ENCODE measurements at places on chromosomes 1 and 21.
A peak's percentile ranks its signal among the peaks of the same experiment; 100 is the strongest.

DNA sequence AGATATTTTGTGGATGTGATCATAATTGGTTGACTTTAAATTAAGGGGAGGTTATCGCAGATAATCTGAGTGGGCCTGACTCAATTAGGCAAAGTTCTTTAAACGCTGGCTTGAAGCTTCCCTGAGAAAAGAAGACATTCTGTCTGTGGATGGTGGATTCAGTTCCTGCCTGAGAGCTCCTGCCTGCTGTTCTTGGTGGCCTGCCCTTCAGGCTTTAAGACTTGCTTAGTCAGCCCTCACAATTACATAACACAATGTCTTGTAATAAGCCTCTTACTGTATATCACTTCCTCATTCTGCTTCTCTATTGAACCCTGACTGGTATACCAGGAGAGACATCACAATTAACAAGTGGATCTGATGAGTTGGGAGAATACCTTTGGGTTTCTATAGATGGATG is 50.2 kb downstream of the KCNJ6 start:
- no peak for DNase-seq

- no peak for DNase-seq
These were observed 85.0 kb upstream of the KCNJ15 start for GRCh38 chr21:38171723-38172344.

GRCh38 chr1:171152549-171152948 is 32.6 kb upstream of the FMO2 start:
- DNase-seq: no peak

DNA sequence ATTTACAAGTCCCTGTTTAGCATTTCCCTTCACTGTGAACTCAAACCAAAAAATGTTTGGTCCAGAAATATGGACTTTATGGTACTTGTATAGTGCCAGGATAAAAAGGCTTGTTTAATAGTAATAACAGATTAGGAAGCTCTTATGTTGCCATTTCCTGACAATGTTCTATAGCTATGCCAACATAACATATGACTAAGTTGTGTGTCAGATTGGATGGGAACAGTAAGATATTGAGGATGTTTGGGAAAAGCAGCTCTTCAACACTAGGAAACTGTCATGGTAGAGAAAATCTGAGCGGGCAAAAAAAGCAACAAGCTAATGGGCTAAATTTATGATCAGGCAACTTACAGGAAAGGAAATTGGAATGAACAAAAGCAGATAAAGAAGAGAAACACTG is 287.1 kb upstream of the ADGRL4 start:
- DNase-seq: no peak

DNA sequence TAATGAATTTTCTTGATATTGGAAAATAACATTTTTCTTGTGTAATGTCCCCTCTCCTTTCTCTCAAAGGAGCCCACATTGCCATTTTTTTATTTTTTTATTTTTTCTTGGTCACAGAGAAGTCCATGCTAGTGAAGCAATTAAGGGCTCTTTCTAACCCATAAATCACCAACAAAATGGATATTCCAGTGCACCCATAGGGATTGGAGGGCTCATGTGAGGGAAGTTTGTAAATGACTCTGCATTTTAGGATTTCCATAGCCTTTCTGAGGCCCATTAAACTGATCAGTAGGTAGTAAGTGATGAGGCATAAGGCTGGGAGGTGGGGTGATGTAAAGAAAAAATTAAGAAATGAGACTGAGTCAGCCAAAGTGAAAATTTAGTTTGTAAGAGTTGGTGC is 55.9 kb upstream of the JAK1 start:
- no peak for DNase-seq

DNA sequence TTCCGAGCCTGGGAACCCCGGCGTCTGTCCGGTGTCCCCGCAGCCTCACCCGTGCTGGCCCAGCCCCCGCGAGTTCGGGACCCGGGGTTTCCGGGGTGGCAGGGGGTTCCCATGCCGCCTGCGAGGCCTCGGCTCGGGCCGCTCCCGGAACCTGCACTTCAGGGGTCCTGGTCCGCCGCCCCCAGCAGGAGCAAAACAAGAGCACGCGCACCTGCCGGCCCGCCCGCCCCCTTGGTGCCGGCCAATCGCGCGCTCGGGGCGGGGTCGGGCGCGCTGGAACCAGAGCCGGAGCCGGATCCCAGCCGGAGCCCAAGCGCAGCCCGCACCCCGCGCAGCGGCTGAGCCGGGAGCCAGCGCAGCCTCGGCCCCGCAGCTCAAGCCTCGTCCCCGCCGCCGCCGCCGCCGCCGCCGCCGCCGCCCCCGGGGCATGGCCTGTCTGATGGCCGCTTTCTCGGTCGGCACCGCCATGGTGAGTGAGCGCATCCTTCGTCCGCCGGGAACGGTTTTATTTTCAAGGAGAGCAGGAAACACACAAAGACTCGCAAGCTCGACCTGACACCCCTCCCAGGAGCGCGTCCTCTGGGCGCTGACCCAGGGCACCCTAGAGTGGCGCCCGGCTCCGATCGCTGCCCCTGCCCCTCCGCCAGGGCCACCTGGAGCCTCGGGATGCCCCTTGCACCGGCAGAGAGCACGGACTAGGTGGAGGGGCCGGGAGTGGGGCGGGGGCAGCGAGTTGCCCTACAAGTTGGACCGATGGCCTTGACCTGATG is at the start of gene ABCG1:
TSS of gene ABCG1 (plus strand) at position 305 of the 770 bp plus-strand sequence. CDS start at position 428, 123 bp downstream.
- DNase-seq: no peak

DNA sequence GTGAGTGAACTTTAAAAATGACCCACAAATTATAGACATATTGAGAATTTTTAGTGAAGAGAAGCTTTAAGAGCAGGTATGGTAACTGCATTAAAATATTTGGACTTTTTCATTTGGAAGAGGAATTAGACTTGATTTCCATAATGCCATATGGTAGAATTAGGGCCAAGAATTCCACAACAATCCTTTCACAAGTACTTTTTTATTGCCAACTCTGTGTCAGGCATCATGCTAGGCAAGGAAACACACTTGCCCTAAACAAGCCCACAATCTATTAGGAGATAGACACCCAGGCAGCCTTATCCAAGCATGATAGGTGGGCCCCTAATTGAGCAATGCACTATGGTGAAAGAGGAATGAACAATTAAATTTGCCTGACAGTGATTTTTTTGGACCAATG is 353.0 kb downstream of the TGFB2 start:
- DNase-seq: no peak

DNA sequence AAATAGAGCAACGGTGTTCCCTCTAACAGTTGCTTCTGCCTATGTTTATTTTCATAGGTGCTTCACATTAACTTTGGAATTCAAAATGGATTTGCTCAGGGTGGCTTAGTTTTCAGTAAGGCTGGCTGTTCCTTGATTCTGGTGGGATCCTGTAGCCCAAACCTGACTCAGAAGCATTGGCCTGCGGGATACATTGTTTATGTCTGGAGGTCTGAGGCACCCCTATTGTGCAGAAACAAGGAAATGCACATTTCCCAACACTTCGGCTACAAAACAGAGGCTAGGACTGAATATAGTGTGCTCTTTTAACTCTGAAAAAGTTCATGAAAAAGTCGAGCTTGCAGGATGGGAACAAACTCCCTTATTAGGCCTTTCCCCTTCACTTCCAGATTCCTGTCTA is 133.8 kb upstream of the F3 start:
- no peak for DNase-seq

GRCh38 chr1:69146303-69146702 is 421.4 kb upstream of the LRRC7 start:
- DNase-seq: no peak

DNA sequence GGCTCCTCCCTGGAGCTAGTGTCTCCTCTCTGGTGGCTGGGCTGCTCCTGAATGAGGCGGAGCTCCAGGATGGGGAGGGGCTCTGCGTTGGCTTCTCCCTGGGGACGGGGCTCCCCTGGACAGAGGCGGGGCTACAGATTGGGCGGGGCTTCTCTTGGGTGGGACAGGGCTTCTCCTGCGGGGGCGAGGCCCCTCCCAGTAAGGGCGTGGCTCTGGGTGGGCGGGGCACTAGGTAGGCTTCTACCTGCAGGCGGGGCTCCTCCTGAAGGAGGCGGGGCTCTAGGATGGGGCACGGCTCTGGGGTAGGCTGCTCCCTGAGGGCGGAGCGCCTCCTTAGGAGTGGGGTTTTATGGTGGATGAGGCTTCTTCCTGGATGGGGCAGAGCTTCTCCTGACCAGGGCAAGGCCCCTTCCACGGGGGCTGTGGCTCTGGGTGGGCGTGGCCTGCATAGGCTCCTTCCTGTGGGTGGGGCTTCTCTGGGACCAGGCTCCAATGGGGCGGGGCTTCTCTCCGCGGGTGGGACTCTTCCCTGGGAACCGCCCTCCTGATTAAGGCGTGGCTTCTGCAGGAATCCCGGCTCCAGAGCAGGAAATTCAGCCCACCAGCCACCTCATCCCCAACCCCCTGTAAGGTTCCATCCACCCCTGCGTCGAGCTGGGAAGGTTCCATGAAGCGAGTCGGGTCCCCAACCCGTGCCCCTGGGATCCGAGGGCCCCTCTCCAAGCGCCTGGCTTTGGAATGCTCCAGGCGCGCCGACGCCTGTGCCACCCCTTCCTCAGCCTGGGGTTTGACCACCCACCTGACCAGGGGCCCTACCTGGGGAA is 22.7 kb upstream of the ARF1 start:
- DNase-seq: no peak

DNA sequence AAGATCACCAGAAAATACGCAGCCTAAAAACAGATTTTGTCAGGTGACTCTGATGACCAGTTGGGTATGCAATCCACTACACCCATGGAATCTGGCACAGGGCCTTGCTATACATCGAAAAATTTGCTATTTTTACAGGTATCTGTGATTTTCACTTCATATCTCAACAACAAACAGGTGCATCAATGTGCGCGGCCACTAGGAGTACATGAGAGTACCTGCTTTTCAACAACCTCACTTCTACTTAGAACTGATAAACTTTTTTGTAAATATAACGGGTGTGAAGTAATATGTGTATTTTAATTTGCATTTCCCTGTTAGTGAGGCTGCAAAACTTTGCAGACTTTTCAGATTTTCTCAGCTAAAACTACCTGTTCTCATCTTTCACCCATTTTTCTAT is 80.8 kb downstream of the SLC45A1 start:
- DNase-seq: no peak

DNA sequence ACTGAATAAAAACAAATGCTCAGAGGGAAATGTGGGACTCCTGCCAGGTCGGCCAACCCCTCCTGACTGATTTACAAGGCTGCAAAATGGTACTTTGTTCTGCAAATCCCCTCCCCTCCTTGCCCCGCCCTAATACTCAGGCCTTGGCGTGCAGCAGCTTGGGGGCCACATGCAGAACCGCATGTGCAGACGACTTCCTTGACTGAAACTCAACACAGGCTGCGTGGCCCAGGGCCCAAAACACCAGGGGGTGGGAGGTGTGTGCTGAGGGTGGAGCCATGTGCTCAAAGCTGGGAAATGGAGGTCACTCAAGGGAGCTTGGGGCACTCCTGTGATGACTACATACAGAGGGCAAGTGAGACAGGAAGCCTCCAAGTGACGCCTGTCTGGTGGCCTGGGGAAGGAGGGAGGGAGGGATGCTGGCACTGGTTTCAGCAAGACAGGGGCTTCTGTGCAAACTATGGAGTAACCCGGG is 87.2 kb downstream of the MRPL37 start:
- no peak for DNase-seq

GRCh38 chr21:33915368-33916199 is at the start of gene ATP5PO:
ATP5PO (minus strand) TSS chr21:33915804; CDS start chr21:33915763, 41 bp downstream.
- peak; percentile 95 for DNase-seq

- DNase-seq: no peak
These were observed 1.7 kb downstream of the GNB1 start for GRCh38 chr1:1889090-1889750.

DNA sequence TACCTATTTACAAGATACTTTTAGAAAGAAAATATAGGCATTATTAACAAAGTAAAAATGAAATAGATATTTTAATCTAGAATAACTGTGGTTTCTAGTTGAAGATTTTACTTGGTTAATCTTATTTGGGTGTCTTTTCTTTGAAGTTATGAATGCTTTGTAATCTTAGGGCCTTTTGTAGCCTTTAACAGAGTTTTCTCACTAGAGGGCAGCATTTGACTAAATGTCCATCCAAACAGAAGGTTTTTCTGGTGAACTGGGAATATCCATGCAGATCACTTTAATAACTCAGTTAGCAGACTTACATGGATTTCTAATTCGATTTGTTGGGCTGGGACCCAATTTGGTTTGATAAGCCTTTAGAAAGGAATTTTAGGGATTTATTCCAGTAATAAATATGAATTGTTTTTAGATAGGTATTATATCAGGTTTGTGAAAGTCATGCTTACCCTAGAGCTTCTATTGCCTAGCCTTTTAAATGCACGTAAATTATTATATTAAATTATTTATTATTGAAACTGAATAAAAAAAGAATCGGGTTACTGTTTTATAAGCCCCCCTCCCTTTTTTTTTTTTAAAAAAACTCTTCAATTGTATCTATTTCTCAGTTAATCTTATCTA is 119.7 kb downstream of the ZNF326 start:
- DNase-seq: peak; percentile 6

- DNase-seq: no peak
These were observed 32.3 kb downstream of the PCAT6 start for GRCh38 chr1:202843081-202843480.

- DNase-seq: no peak
These were observed 265.6 kb downstream of the PBX1 start for GRCh38 chr1:164824542-164824941.

GRCh38 chr1:43059640-43060574 is 101.2 kb upstream of the SLC2A1 start:
- DNase-seq: no peak

- no peak for DNase-seq
These were observed 18.4 kb downstream of the COL6A2 start for GRCh38 chr21:46116189-46116775.

DNA sequence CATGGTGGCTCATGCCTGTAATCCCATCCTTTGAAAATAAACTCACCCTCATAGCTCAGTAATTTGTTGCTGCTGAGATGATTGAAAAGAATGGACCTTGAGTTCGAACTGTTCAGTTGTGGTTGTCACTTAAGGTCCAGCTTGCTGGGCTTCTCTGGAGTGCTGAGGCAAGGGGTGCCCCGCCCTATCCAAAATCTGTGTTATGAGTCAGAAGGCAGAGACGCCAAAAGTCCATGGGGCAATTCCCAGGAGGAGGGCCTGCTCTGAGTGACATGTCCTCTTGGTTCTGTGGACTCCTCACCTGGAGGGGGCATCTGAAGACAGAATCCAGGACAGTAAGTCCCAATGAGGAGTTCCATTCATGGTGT is 64.8 kb downstream of the MYOM3 start:
- DNase-seq: no peak

GRCh38 chr1:66623812-66624211 is 89.9 kb downstream of the SGIP1 start:
- DNase-seq: no peak

GRCh38 chr1:195188821-195189220 is 1419.4 kb downstream of the KCNT2 start:
- DNase-seq: peak; percentile 2

DNA sequence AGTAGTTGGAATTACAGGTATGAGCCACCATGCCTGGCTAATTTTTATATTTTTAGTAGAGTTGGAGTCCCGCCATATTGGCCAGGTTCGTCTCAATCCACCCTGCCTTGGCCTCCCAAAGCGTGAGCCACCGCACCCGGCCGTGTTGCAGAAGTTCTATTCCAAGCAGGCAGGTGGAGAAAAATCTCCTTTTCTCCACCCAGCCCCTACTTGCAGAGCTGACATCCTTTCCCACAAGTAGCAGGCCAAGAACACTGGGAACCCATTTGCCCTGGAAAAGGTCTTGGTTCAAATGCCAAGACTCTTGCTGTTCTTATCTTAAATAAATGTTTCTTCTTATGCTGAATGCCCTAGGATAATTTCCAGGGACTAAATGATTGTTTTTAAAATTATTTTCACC is 17.5 kb downstream of the AGL start:
- no peak for DNase-seq

All from amniotic stem cell (primary cell).